NCI-H1436 (cell line): ENCODE measurements at places on chromosomes 7 and 10.

DNA sequence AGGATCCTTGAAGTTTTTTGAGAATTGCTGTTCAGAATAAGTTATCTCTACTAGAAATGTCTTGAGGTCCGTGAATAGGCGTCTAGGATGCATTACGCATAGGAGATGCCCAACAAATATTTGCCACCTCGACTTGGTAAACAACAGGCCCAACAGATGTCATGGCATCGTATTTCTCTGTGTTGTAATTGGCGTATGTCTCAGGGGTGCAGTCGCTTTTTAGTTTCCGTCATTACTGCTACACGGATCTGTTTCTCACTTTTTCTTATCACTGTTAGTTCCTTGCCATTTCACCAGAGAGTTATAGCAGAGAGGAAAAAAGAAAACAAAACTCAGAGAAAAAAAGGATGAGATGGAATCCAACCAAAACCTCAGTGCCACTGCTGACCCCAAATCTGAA lies 73.0 kb upstream of the SFMBT2 start:
- no peak for DNase-seq

GRCh38 chr10:12681252-12681651 lies 320.3 kb downstream of the CCDC3 start:
- DNase-seq: no peak

DNA sequence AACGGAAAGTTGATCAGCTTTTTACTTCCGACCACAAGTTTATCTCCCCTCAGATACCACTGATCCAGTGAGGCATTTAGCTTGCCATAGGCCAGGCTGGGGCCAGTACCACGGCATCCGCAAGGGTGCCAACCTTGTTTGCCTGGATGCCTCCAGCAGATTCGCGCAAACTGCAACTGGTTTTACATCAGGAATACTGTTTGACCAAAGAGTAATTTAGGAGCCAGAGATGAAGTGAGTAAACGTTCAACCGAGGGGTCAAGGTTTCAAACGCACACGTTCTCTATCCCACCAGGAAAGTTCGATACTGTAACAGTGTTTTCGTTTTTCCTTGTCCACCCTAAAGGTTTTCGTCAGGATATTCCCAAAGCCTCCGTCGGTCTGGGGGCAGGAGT lies 266 bp upstream of the MDFIC start:
- no peak for DNase-seq

DNA sequence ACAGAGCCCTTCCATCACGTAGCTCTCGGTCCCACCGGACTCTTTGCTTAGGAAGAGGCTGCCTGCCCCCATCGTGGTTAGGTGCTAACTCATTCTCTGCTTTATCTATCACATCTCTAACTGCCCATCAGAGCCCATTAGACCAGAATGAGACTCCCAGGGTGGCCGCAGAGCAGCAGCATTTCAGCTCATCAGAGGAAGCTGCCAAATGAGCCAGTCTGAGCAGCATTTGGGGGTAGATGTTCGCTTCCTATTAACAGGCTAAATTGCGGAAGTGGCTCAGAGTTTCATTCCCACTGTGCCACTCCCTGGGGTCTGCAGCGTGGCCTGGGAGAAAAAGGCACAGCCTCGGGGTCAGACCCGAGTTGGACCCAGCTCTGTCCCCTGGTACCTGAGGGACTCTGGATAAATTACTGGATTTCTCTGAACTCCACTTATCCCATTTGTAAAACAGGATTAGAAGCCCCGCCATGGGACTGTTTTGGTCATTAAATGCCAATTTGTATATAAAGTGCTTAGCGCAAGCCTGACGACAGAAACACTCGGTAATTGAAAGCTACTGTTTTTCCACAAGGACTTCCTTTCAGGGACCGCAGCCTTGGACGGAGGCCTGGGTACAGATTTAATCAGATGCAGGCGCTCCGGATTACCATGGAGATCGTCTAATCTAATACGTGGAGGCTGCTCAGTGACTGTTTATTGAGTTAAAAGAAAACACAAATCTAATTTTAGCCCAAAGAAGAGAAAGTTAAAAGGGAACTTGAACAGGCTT lies 73.8 kb upstream of the PRLHR start:
- no peak for DNase-seq
